ENCODE measurements at places on chromosomes 3 and 15. TPM values are rescaled to one million over a fixed set of nuclear protein-coding genes. Genes with fewer than 3 reads are reported as not detected.

DNA sequence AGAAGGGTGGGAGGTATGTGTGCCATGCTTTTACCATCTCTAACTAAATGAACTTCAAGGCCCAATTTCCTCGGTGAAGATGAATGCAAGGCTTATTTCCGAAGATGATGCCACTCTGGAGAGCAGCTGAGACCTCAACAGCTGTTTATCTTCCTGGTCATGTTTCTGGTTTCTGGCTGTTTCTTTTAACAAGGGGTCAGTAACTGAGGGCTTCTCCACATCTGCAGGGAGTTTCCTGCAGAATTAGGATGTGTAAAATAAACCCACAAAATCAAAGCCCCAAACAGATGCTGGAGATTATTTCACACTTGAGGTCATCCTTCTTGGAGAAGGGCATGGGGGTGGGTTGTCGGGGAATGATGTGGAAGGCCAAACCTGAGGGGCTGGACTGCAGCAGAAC is 220.3 kb downstream of the THSD4 start:
- no peak for DNase-seq

- no peak for DNase-seq
These were observed 224.6 kb downstream of the NLGN1 start for GRCh38 chr3:173622166-173622565.

HRG gene
- polyA plus RNA-seq: not detected

SAXO2 gene
- 9.6 TPM for polyA plus RNA-seq

DNA sequence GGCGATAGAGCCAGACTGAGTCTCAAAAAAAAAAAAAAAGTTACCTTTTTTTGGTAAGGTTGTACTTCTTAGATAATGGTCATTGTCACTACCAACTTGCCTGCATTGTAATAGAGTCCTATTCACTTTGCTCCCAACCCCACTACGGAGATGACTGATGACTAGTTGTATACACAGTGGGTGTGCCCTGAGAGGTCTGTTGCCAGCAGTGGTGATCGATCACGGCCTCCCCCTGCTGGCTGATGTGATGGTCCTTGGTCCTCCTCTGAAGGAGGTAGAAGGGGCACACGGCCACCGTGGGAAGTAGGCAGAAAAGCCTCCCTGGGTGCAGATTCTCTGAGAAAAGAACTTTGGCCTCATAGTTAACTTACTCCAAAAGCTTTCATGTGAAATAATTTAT is 10.7 kb downstream of the GCNT3 start:
- peak; percentile 55 for DNase-seq

- no peak for DNase-seq
These were observed 30.6 kb downstream of the SLC49A4 start for GRCh38 chr3:122825460-122825859.

Measured in K562 (cell line).